HT1080 (cell line): ENCODE measurements at places on chromosomes 4 and X. TPM values are rescaled to one million over a fixed set of nuclear protein-coding genes. Genes with fewer than 3 reads are reported as not detected.
A peak's percentile ranks its signal among the peaks of the same experiment; 100 is the strongest.

The BTC gene
- total RNA-seq: 1.0 and 1.2 TPM in 2 replicates

The TIGD4 gene
- 0.03 and 0.35 TPM in 2 replicates for total RNA-seq

The BST1 gene
- total RNA-seq: 0.13 and 0.43 TPM in 2 replicates

The SOWAHB gene
- 0.03 TPM in 1 of 2 replicates, not detected in the other for total RNA-seq

The NAT8L gene
- total RNA-seq: 2.7 and 5.6 TPM in 2 replicates

The HSD17B13 gene
- total RNA-seq: not detected in 2 replicates

The PIN4 gene
- 11.2 and 14.3 TPM in 2 replicates for total RNA-seq

The ZNF518B gene
- 0.26 and 0.30 TPM in 2 replicates for total RNA-seq

The SYTL4 gene
- total RNA-seq: 7.1 and 11.3 TPM in 2 replicates

The RHOXF1 gene
- total RNA-seq: not detected in 2 replicates

The TMEM128 gene
- 11.6 and 18.2 TPM in 2 replicates for total RNA-seq

The SPACA5 gene
- total RNA-seq: not detected in 2 replicates

The SRPX gene
- total RNA-seq: 151 and 170 TPM in 2 replicates

The SERPINA7 gene
- total RNA-seq: not detected in 2 replicates

The BEND2 gene
- total RNA-seq: not detected in 2 replicates

- DNase-seq: no peak
Observed at GRCh38 chr4:36269533-36270173, 11.8 kb upstream of the DTHD1 start.

DNA sequence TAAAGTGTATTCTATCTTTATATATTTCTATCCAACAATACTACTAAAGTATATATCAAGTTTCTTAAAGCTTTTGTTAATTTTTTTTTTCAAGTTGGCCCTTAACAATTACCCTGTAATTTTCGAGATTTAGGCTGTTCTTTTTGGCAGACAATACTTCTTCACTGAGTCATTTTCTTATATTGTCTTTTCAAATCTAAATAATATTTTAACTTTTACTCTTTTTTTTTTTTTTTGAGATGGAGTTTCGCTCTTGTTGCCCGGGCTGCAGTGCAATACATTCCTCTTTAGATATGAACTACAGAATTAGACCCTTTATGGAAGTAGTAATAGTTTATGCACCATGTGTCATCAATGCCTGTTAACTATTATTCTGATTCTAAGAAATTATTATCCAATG lies 120.7 kb downstream of the GLRA3 start:
- no peak for DNase-seq

GRCh38 chr4:140642674-140643437 lies 74.1 kb upstream of the UCP1 start:
- DNase-seq: no peak

- DNase-seq: peak; percentile 54
Observed at GRCh38 chrX:120790118-120790517, 85.5 kb downstream of the CT47B1 start.

- no peak for DNase-seq
Observed at GRCh38 chrX:19748896-19749680, 138.3 kb downstream of the SH3KBP1 start.

- DNase-seq: no peak
Observed at GRCh38 chr4:124579896-124580295, 132.6 kb downstream of the ANKRD50 start.

DNA sequence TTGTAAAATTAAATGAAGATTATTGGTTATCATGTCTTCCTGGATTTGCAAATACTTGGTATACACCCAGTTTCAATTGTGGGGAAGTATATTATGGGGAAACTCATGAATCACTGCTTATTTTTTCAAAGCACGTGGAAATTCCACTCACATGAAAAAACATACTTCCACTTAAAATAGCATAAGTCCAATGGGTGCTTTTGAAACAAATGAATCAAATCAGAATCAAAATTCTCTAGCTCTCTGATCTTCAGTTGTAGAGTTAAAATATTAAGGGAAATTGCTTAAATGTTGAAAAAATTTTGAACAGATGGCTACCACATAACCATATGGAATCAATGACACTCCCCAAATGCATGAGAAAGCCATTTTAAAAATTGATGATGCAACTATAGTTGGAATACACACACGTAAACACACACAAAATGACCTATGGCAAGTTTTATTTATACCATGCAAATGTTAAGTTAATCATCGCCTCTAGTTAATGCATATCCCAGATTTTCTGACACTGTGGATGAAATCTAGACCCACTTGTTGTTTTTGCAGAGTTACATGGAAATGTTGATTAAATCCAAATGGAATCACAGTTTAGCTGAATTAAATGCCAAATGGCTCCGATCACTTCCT lies 93.2 kb downstream of the ARSF start:
- DNase-seq: no peak

DNA sequence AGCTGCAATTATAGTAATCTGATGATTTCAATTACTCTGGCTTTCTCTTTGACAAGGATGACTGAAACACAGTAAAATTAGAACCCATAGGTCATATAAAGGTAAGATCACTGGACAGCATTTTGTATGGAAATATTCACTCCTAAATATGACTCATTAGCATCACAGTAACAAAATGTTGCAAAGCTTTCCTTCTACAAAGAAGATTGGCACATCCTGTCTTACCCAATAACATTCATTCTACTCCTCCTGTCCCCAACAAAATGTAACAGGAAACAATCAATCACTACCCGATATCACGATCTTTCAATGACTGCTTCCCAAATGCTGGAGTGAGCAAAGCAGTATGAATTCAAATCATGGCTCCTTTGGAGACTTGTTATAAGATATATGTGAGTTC lies 95.3 kb downstream of the FANCB start:
- DNase-seq: peak; percentile 7

- no peak for DNase-seq
Observed at GRCh38 chr4:26953366-26953765, 92.7 kb downstream of the STIM2 start.

DNA sequence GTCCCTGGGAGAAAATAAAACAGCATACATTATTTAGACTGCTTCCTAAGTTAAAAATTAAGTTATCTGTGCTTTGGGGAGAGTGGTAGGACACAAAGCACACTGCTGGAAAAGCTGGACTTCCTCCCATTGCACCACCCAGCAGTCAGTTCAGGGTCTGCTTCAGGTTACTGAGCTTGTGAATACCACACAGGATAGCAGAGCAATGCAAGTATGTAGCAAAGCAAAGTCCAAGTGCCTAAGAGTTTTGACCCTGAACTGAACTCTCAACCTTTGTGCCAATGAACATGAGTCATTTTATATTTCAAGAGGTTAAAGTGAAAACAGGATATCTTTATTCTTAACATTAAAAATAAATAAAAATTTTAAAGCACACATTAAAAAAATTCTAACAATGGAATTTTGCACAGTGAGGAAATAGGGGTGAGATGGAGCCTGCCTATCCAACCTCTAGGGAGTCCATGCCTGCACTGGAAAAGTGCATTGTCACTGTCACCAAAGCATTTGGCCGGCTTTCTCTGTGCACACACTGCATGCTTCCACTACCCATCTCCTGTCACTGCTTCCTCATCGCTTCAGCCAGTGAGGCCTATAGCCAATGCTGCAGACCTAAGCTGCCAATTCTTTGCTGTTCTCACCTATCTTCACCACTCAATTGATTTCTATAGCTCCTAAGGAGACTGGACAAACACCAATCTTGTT lies 50.9 kb downstream of the ABCG2 start:
- DNase-seq: peak; percentile 19

DNA sequence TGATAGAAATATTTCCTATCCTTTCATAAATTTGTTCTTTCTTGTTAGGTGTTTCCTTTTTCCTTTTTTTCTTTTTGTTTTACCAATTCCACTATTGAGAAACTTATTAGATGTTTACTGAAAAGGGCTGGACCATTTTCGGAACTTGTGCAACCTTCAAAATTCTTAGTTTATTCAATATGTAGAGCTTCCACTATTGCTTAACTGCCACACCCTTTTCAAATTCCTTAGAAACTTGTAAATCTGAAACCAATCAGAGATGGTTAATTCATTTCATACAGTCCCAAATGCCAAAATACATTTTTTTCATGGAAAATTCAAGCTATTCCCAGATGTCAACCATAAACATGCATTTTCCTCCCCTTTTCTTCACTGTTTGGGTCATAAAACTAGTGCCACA lies 66.1 kb upstream of the SLC39A8 start:
- no peak for DNase-seq

- peak; percentile 67 for DNase-seq
Observed at GRCh38 chr4:169566021-169566818, 46.2 kb downstream of the NEK1 start.

GRCh38 chr4:137754652-137755471 lies 222.6 kb upstream of the PCDH18 start:
- DNase-seq: peak; percentile 75

DNA sequence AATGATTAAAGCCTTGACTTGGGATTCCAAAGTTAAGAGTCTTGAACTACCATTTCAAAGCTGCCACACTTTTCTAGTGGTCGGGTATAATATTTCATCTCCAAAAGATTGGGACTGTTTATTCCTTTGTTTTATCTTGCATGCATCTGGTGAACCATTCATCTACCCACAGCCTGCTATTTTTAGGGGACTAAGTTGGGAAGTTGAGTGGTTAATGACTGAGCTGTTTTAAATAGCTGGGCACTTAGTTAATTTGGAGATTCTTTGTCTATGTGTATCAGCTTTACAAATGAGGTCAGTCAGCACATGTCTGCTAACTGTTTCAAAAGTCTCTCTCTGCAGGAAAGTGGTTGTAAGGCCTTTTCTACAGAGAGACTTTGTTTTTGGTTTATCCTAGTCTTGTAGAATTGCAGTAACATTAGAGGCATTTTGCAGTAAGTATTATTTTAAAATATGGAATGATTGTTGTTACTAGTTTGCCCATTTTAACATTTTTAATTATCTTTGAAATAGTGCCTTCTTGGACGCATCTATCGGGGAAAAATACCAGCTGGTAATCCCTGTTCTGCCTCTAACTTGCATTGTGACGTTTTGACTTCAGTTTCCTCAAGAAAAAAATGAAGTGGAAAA lies 8.2 kb downstream of the BMP2K start:
- peak; percentile 51 for DNase-seq

- DNase-seq: no peak
Observed at GRCh38 chrX:74593593-74593992, 20.8 kb downstream of the RLIM start.

GRCh38 chr4:184503869-184504300 lies 29.5 kb upstream of the IRF2 start:
- peak; percentile 72 for DNase-seq

GRCh38 chrX:27884654-27885053 lies 76.9 kb downstream of the MAGEB10 start:
- DNase-seq: no peak

DNA sequence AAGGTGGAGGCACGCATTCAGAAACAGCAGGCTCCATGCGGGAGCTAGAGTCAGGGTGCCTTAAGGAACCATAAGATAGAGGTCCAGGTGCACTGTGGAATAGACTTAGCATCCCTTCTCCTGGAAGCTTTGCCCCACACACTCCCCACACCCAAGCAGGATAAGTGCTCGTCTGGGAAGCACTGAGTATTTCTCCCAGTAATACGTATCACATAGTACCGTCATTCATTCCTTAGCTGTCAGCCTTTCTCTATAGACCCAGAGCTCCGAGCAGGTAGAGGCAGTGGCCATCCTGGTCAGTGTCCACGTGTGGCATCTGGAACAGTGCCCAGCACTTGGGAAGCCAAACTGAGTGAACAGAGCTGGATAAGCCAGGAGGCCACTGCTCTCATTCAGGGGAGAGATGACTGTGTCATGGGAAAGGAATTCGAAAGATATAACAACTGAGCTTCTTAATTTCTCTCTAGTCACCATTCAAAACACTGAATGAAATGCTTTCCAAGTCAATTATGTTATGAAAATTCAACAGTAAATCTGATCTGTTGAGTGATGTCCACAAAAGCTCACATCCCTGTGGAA lies 9.9 kb downstream of the APBB2 start:
- peak; percentile 87 for DNase-seq

- no peak for DNase-seq
Observed at GRCh38 chr4:148162991-148163390, 279.2 kb downstream of the NR3C2 start.

- no peak for DNase-seq
Observed at GRCh38 chr4:67712000-67712625, 11.2 kb upstream of the UBA6 start.

- no peak for DNase-seq
Observed at GRCh38 chr4:74944354-74944793, 11.5 kb downstream of the PARM1 start.

DNA sequence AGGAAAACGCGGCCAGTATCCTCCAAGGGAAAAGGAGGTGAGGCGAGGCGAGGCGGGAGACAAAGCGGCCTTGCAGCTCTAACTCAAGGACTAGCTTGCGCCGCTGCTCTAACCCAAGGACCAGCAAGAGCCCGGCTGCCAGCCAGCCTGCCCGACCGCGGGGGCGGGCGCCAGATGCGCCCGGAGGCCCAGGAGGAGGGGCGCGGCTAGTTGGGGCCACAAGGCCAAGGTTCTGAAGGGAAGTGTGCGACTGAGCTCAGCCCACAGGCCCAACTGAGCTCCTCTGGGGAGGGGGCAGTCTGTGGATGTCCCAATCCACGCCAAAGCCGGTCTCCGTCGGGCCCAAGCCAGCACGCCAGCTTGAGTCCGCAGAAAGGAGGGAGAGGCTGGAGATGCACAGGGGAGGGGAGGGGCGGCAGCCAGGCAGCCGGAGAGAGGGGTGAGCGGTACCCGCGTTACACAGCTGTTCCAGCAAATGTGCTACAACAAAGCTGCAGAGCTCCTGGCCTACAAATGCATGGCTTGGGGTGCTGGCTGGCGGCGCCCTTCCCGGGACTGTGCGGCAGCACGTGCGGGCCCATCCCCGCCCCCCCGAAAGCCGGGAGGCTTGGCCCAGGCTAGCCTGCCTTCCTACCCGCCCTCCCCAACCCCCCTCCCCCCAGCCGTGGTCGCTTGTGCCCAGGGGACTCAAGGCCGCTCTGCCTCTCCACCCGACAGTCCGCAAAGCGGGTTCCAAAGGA lies 637 bp downstream of the AMER1 start:
- DNase-seq: peak; percentile 10

GRCh38 chrX:33126469-33126868 lies 84.9 kb downstream of the DMD start:
- no peak for DNase-seq

GRCh38 chr4:185567381-185568376 lies 32.4 kb upstream of the PDLIM3 start:
- DNase-seq: no peak
